Thymus (tissue), 14 donors: ENCODE measurements at places on chromosomes 11 and 22.

- H3K27me3 ChIP-seq = no peaks in the 10 kb centered on the region
- H3K4me1 ChIP-seq = peaks cover 6% of the 10 kb centered on the region
- no peak overlapping the region for H3K27ac ChIP-seq
- DNase-seq = no peak
- no peak overlapping the region for H3K4me3 ChIP-seq
Measured at GRCh38 chr22:42860968-42861367, 3.9 kb upstream of the ARFGAP3 start.

GRCh38 chr11:2507212-2507901, 62.5 kb downstream of the KCNQ1 start:
- DNase-seq = no peak
- no peaks in the 10 kb centered on the region for H3K36me3 ChIP-seq
- H3K27me3 ChIP-seq = no peaks in the 10 kb centered on the region
- H3K4me1 ChIP-seq = no peaks in the 10 kb centered on the region
- no peak overlapping the region for H3K4me3 ChIP-seq

GRCh38 chr11:8034604-8035190, 46.3 kb upstream of the TUB start:
- no peak overlapping the region for H3K4me3 ChIP-seq
- no peak overlapping the region for H3K27ac ChIP-seq
- H3K27me3 ChIP-seq = no peaks in the 10 kb centered on the region
- no peaks in the 10 kb centered on the region for H3K4me1 ChIP-seq
- no peak for DNase-seq
- no peaks in the 10 kb centered on the region for H3K36me3 ChIP-seq

DNA sequence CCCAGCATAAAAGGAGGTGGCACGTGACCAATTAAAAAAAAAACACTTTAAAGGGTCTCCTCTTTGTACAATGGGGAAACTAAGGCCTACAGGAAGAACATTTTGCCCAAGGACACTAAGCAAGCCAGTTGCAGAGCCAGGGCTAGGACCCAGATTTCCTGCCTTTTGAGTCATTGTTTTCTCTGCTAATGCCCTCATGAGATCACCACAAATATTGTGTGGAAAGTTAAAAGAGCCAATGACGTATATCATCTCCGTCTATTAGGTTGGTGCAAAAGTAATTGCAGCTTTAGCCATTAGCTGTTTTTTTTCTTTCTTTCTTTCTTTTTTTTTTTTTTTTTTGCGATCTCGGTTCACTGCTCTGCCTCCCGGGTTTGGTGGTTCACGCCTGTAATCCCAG, 24.1 kb upstream of the LRRC32 start:
- H3K4me1 ChIP-seq = no peaks in the 10 kb centered on the region
- no peak for DNase-seq
- H3K36me3 ChIP-seq = no peaks in the 10 kb centered on the region
- no peak overlapping the region for H3K4me3 ChIP-seq
- no peaks in the 10 kb centered on the region for H3K27me3 ChIP-seq

GRCh38 chr11:121520243-121521144, 67.7 kb upstream of the SORL1-AS1 start:
- H3K4me3 ChIP-seq = no peak overlapping the region
- H3K36me3 ChIP-seq = peaks cover 55% of the 10 kb centered on the region
- no peaks in the 10 kb centered on the region for H3K27me3 ChIP-seq
- peaks cover 9% of the 10 kb centered on the region for H3K4me1 ChIP-seq

- no peak overlapping the region for H3K27ac ChIP-seq
- no peaks in the 10 kb centered on the region for H3K36me3 ChIP-seq
- no peaks in the 10 kb centered on the region for H3K27me3 ChIP-seq
- DNase-seq = no peak
- H3K4me1 ChIP-seq = no peaks in the 10 kb centered on the region
Measured at GRCh38 chr11:70541176-70541575, 142.8 kb downstream of the CTTN start.

- DNase-seq = no peak
- H3K27ac ChIP-seq = no peak overlapping the region
- H3K27me3 ChIP-seq = peaks cover 8% of the 10 kb centered on the region
Measured at GRCh38 chr11:67638535-67639437, 777 bp downstream of the TBX10 start.

DNA sequence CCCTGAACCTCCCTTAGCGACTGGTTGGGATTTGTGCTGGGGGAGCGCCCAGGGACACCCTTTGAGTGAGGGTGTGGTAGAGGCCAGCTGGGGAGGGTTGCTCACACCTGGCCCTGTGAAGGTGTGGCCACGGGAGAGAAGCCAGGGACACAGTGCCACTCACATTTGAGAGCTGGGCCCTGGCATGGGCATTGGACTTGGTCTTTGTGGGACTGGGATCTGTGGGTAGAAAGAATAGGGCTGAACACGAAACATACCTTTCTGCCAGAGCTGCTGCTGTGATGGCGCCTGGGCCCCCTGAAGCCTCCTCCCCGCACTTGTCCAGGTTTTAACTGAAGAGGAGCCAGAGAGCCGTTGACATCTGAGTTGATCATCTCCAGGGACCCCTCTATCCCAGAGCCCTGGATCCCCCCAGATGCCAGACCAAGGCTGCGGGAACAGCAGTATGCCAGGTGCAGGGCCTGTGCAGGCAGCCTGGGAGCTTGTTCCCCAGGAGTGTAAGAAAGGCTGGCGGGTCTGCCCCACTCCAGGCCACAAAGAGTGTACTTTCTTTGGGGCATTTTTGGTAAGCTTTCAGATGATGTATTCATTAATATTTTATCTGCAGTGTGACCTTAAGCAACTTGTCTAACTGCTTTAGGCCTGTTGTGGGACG, 284.1 kb downstream of the TBC1D22A start:
- DNase-seq = no peak
- no peaks in the 10 kb centered on the region for H3K36me3 ChIP-seq
- H3K27me3 ChIP-seq = no peaks in the 10 kb centered on the region
- peaks cover 15% of the 10 kb centered on the region for H3K4me1 ChIP-seq
- no peak overlapping the region for H3K27ac ChIP-seq

DNA sequence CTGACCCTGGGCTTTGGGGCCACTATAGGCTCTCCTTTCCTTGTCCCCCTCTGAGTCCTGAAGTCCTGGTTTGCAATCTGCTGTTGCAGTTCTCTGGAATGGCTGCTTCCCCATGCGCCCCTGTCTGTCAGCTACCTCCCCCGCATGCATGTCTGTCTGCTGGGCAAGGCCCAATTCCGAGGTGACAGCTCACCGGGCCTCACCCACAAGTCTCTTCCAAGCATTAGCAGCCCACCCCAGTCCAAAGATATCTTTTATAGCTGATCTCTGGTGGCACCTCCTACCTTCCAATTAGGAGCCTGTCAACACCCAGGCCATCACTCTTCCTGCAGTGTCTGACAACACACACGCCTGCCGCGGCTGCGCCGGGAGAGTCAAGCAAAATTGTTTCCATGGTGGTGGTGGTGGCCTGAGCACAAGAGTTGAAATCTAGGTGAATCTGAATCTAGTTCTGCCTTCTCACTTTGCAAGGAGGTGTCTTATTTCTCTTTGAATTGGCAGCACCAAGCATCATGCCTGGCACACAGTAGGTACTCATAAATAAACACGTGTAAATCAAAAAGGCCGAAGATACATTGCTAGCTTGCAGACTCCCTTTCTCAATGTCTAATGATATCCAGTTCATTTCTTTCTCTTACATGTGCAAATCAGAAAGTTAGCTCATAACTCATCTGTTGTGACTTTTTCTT, 1.2 kb upstream of the LMO2 start:
- no peak for DNase-seq
- H3K36me3 ChIP-seq = no peaks in the 10 kb centered on the region
- no peak overlapping the region for H3K27ac ChIP-seq
- H3K4me1 ChIP-seq = peaks cover 54% of the 10 kb centered on the region
- no peak overlapping the region for H3K4me3 ChIP-seq

GRCh38 chr22:25781801-25782200, 39.8 kb downstream of the MYO18B start:
- no peak overlapping the region for H3K4me3 ChIP-seq
- no peak for DNase-seq
- no peaks in the 10 kb centered on the region for H3K4me1 ChIP-seq
- H3K36me3 ChIP-seq = no peaks in the 10 kb centered on the region

- H3K4me3 ChIP-seq = no peak overlapping the region
- H3K4me1 ChIP-seq = no peaks in the 10 kb centered on the region
- no peak for DNase-seq
- H3K27me3 ChIP-seq = no peaks in the 10 kb centered on the region
- H3K27ac ChIP-seq = no peak overlapping the region
Measured at GRCh38 chr11:13134066-13134465, 125.0 kb downstream of the RASSF10 start.

DNA sequence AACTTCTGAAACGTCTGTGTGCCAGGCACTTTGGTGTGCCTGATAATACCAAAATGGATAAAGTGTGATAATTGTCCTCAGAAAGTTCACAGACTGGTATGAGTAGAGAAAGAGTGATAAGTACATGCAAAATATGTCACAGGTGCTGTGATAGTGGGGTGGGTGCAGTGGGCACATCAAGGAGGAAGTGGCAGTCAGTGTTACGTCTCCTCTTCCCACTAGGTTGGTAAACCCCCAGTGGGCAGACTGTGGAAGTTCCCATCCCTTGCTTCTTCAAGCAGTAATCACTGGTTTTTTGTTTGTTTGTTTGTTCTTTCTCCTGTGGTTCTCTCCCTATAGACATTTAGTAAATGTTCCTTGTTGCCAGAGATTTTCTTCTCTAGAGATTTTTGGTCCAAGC, 5.4 kb downstream of the RNF121 start:
- no peaks in the 10 kb centered on the region for H3K27me3 ChIP-seq
- peaks cover 6% of the 10 kb centered on the region for H3K4me1 ChIP-seq
- H3K27ac ChIP-seq = no peak overlapping the region
- no peak for DNase-seq

DNA sequence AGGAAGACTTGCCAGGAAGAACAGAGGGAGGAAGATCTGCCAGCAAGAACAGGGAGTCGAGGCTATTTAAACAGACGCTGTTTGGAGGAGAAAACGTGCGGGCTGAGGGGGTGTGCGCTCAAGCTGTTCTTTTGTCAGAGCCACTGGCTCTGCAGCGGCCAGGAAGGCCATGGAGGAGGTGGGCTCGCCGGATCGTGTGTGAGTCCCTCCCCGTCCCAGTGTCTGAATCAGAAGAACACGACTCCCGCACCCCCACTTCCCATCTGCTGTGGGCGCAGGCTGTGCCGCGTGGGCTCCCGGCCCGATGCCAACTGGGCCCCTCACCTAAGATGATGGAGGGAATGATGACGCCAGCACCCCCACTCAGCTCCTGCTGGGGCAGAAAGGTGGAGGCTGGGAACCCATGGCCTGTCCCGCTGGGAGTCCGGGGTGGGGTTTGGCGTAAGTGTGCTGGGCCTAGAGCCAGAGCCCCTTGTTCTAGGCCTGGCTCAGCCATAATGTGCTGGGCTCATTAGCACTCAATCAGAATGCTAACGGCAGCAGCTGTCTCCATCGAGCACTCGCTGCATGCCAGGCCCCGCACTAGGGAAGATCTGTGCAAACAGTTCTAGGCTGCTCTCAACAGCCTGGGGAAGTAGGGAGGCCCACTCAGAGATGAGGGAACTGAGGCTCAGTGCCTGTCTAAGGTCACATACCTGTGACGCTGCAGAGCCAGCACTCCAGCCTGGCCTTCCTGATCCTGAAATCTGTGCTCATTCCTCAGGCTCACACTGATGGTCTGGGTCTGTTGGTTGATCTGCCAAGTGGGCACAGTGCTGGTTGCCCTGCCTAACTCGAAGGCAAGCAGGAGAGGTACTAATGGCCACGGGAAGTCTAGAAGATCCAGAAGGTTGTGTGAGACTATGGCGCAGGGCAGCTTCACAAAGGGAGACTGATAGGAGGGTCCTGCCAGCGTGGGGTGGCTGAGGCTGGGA, 11.5 kb downstream of the NPTXR start:
- no peak overlapping the region for H3K4me3 ChIP-seq
- no peaks in the 10 kb centered on the region for H3K36me3 ChIP-seq
- no peaks in the 10 kb centered on the region for H3K4me1 ChIP-seq
- no peak for DNase-seq
